Omental fat pad (tissue), 4 donors: ENCODE measurements at places on chromosomes 3 and 15.

DNA sequence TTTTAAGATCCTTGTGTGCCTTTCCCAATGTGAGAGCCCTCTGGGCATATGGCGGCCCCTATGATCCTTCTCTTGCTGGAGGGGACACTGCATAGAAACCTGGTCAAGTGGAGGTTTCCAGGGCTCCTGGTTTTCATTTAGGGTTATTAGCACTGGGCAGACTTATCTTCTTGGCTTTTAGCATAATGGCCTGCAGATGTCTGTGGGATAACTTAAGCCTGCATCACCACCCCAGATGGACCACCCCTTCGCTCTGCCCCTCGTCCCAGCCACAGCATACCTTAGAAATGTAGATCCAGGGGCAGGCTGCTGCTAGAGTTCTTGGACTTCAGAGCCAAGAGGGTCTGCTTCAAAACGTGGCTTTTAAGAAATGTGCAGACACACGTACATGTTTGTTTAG lies 340.3 kb upstream of the CTDSPL start:
- DNase-seq, result no peak

- no peak for DNase-seq
Observed at GRCh38 chr3:162555761-162556160, 1059.2 kb downstream of the OTOL1 start.

DNA sequence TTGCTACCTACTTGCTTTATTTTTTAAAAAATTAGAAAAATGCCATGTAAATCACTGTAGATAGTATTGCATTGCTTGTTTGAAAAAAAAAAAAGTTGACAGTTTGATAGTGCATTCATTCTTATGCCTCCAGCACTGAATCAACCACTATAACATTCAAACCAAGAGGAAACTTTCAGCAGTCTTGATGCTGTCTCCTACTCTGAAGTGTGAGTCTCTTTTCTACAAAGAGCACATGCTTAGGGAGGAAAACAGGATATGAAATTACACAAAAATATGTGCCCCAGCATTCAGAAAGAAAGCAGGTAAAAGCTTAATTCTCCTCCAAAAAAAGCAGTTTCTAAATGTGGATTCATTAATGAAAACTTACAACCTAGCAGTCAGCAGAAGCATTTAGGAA lies 78.3 kb downstream of the ZBTB20 start:
- no peak for DNase-seq

GRCh38 chr3:153624310-153625030 lies 462.4 kb downstream of the RAP2B start:
- DNase-seq, result no peak

DNA sequence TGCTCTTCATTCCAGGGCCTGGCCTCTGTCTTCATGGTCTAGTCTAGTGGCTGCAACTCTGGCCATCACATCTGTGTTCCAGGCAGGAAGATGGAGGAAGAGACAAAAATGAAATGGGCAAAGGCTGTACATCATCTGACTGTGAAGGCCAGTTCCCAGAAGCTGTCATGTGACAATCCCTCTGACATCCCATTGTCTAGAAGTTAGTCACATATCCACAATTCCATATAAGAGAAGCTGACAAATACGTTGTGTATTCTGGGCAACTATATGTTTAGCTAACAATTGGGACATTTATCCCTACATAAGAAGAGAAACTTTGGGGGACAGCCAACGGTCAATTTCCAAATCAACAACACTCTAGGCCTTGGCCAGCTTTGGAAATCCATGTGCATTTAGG lies 34.5 kb upstream of the C3orf70 start:
- no peak for DNase-seq

GRCh38 chr15:66622591-66623022 lies 56.8 kb upstream of the LCTL start:
- no peak for DNase-seq

DNA sequence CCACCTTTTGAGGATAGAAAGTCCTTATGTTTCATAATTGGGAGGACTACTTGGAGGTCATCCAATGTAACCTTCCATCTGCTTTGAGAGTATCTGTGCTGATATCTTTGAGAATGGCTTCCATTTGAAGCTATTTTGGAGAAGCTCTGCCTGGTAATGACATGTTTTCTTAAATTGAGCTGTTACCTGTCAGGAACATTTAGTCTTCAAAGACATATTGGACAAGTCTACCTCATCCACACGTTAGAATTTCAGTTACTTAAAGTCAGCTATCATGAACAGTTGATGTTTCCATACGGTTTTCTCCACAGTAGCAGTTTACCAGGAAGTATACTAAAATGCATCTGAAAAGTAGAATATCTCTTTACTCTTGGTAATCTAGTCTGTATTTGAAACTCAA lies 318.5 kb downstream of the EDEM1 start:
- DNase-seq, result no peak
